ENCODE measurements at places on chromosomes 3 and 15.

DNA sequence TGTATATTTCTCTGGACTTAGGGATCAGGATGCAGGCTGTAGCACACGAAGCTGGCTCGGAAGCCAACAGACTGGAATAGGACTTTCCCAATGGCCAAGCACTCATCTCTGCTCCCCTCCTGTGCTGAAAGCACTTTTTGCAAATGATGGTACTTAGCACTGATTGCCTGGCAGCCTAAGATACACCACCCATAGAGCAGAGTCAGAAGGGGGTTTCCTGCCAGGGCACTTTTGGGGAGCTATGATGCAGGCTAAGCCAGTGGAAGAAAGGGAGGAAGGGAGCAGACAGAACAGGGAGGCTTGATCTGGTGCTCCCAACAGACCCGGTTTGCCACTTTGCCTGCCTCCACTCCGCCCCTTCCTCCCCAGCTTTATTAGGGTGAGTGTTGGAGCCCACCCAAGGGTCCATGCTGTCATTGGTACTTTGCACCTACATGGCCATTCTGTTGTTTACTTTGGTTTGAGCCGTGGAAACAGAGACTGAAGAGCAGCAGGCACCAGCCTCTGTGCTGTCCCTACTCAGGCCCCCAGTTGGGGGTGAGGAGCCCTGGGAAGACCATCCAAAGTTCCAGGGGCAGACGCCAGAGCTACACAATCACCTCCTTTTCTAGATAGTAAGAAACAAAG, 15.9 kb downstream of the BSN start:
- DNase-seq: no peak

- no peak for DNase-seq
Measured at GRCh38 chr15:66670762-66671580, 31.1 kb upstream of the SMAD6 start.

GRCh38 chr15:79849789-79850188, 47.0 kb downstream of the MTHFS start:
- DNase-seq: peak; percentile 73

GRCh38 chr15:87901926-87902690, 354.4 kb downstream of the NTRK3 start:
- no peak for DNase-seq

GRCh38 chr3:191961529-191961928, 500.6 kb downstream of the PYDC2 start:
- DNase-seq: no peak

- no peak for DNase-seq
Measured at GRCh38 chr3:134721214-134721613, 70.4 kb upstream of the KY start.

- no peak for DNase-seq
Measured at GRCh38 chr15:99054892-99055291, 47.3 kb upstream of the PGPEP1L start.

GRCh38 chr3:175257123-175257522, 398.0 kb downstream of the NAALADL2 start:
- DNase-seq: no peak

Measured in eye (tissue), 1 donor.